Activated B cell treated with CpG ODN at 0.5 μM for 24 hours (primary cell): ENCODE measurements at places on chromosomes 2 and 18.

- DNase-seq, result no peak
Observed at GRCh38 chr2:63851691-63852311, 10.1 kb downstream of the UGP2 start.

DNA sequence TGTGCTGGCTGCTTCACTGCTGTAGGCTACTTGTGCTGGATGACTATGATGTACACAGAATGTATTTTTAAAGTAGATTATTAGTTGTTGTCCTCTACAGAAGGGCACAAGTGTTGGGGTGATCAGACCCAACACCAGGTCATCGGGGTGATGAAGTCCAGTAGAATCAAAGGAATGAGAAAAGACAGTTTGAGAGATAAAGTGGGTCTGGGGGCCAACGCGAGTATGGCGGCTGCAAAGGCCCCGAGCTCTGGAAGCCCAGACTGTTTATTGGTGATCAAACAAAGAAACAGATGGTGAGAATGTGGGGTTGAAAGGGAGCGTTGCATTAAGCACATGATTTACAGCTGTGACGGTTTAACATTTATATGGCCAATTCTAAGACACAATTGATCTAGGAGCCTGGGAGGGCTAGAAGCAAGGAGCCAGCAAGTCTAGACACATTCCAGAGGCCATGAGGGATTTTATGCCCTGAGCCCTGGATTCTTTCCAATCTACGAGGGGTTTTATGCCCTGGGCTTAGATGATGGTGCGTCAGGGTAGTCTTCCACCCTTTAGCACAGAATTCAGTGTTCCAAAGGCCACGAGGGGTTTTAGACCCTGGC is 153.5 kb downstream of the AGPS start:
- no peak for DNase-seq

- no peak for DNase-seq
Observed at GRCh38 chr18:64886995-64887394, 738.1 kb upstream of the LINC00305 start.

GRCh38 chr2:38959938-38960608 is 70.4 kb downstream of the ARHGEF33 start:
- DNase-seq, result peak; percentile 46

- no peak for DNase-seq
Observed at GRCh38 chr18:8504424-8504823, 104.8 kb upstream of the RAB12 start.

GRCh38 chr18:70072678-70073077 is 125.0 kb upstream of the CD226 start:
- no peak for DNase-seq

- no peak for DNase-seq
Observed at GRCh38 chr2:206616151-206616550, 26.1 kb upstream of the FAM237A start.

GRCh38 chr18:59344996-59345395 is 14.1 kb downstream of the LMAN1 start:
- DNase-seq, result no peak

DNA sequence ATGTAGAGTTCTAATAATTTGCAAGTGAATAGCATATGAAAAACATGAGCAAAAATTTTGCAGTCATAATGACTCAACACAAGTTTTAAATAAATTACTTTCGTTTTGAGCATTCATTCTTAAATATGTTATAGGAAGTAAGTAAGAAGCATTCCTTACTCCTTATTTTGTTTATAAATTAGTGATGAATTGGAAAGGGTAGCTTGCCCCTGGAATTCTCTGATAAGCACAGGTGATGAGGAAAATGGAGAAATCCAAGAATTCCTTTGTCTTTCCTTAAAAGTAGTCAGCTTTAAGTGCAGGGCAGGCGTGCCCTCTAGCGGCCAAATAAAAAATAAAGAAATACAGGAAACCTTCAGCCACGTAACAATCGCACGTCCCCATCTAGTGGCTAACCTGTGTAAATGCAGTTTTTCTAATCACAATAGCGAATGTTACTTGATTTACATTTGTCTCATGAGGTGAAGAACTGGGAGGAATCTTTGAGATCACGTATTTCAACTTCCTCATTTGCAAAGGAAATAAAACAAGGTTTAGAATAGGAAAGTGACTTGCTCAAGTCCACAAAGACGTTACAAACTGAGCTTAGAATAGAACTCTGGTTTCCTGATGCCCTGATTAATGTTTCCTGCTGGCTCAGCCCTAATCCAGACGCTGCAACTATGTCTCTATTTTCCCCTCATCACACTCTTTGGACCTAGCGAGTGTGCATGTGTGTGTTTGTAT is 47.2 kb upstream of the ZNG1B start:
- peak; percentile 33 for DNase-seq

DNA sequence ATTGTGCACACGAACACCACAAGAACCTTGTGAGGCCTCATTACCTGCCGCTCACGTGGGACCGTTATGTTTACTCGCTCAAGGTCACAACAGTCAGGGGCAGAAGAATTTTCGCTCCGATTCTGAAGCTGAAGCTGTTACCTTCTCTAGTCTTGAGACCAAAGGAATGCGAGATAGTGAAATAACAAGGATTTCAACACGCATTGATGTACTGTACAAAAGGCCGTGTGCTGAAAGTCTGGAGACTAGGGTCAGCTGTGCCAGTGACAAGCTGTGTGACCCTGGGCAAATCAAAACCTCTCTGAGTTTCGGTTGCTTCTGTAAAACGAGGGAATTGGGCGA is 583 bp downstream of the NEMP2 start:
- DNase-seq, result no peak

- no peak for DNase-seq
Observed at GRCh38 chr2:60366135-60366712, 187.2 kb downstream of the BCL11A start.

- no peak for DNase-seq
Observed at GRCh38 chr18:33696332-33697162, 118.5 kb downstream of the ASXL3 start.

GRCh38 chr2:54642677-54643430 is 80.6 kb upstream of the EML6 start:
- DNase-seq, result no peak

GRCh38 chr2:205495819-205496218 is 186.5 kb upstream of the NRP2 start:
- DNase-seq, result no peak

- DNase-seq, result no peak
Observed at GRCh38 chr2:176768185-176768584, 444.4 kb upstream of the HNRNPA3 start.

DNA sequence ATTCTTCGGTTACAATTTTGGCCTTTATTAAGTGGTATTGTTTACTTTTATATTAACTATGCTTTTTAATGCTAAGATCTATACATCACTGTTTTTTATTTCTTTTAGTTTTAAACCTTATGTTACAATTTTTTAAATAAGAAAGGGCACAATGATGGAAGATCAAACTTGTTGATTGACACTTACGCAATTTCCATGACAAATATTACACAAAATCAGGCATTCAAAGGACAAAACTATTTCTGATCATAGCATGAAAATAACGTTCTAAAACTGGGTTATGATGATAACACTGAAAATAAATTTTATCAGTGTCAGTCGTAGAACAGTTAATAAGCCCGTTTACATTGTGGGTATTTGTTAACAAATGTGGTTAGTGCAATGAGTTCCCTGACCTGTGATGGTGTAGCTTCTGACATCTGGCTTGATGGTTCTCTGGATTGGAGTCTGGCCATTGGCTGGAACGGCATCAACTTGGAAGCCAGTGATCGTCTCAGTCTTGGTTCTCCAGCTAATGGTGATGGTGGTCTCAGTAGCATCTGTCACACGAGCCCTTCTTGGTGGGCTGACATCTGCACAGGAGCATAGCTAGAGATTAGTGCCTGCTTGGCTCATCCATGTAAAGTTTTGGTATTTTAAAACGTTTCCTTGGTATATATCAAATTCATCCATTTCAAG is 59.6 kb downstream of the FN1 start:
- no peak for DNase-seq

DNA sequence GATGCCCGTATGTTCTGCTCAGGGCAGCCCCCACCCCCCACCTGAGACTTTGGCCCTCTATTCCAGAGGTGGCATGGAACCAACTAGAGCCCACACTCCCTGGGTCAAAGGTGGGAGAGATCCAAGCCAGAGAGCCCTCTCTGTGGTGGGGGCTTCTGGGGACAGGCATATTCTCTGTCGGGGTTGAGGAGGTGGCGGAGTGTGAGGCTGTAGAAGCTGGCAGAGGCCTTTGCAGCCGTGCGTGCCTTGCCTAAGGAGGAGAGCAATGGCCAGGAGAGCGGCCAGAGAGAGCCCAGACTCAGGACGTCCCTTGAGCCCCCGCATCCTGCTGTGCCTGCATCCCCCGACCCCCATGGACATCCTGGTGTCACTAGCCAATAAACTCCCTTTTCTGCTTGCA is 79.2 kb upstream of the HPCAL1 start:
- DNase-seq, result no peak

DNA sequence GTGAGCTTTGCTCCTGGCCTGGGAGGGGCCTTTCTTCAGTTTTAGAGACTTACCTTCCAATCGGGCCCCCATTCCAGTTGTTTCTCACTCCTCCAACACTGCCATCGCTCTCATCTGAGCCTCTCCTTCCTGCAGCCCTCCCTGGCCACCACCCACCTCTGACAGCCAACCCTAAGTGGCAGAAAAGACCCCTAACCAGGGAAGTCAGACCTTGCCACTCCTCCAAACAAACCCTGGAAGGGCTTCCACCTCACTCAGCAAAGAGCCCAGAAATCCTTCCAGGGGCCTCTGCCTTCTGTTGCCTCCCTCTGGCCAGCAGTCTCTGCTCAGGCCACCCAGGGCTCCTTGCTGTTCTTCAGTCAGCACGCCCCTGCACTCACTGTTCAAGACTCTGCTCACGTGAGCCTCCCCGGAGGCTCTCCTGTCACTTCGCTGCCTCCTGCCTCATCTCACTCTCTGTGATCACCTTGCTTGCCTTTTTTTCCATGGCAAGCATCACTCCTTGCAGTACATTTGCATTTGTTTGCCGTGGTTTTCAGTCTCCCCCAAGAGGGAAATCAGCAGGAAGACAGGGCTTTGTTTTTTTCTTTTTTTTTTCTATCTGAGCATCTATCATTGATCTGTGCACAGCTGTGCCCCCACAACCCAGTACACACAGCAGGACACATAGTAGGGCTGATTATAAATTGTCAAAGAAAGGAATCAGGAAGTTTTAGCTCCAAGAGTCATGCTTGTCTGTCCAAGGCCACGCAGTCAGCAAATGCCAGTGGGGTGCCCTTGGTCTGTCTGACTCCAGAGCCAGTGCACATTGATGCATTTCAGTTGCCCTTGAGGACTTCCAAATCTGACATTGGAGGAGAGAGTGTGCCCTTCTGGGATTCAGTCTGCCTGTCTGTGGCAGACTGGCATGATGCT is 83.9 kb downstream of the INHBB start:
- DNase-seq, result no peak

- DNase-seq, result no peak
Observed at GRCh38 chr2:4979111-4979510, 713.1 kb upstream of the SOX11 start.

GRCh38 chr18:26215247-26215970 is 10.8 kb upstream of the TAF4B start:
- no peak for DNase-seq

- no peak for DNase-seq
Observed at GRCh38 chr2:171247741-171248662, 87.3 kb upstream of the TLK1 start.

DNA sequence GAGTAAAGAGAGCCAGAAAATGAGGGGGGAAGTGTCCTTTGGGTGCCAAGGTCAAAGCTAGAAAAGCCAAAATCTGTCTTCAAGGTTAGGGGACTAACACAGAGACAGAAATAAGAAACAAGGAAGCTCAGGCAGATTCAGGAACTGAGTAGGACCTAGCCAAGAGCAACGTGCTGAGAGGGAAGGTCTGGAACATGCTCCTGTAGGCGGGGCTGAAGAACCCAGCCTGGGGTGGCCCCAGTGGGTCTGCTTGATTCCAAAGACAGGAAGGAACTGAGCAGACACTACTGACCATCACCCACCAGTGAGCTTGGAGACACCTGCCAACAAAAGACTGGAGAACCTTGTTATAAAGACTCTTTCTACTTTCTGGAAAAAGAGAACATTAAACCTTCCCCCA is 105.1 kb downstream of the SP3 start:
- no peak for DNase-seq

DNA sequence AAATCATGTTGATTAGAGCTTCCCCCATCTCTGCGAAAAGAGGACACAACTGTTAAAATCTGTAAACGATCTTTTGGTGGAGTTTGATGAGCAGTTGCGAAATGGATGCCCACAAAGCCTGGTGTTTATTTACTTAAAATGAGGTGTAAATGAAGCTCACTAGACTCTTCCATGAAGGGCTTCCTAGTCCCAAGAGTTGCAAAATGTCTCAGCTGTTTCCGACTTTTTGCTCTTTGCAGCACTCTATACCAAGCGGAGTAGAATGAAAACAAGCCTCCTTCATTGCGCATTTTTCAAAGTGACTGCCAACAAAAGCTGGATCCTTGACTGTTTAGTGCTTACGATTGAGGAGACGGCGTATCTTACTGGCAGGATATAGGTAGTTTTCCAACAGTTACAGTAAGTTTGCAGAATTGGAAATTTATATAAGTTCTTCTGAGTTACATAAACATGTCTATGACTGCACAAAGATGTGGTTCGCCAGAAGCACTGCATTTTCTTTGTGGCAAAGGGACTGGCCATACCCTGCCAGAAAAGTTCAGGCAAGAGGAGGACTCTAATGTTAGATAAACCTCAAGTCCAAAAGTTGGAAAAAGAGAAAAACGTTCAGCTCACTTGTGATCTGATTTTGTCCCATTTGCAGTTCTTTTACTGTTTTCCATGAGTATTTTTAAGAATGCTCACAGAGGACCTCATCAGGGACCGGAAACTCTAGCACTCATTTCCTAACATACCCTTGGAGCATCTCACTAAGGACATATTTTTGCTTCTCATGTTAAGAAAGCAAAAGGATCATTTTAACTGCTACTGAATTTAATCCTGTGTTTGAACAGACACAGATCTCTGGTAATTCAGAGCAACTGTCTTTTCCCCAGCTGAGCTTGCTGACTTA is 42.7 kb downstream of the COLEC12 start:
- DNase-seq, result no peak
